Activated CD4-positive, alpha-beta T cell treated with anti-CD3 and anti-CD28 coated beads, Interleukin-2, amount 50 U/mL, for 24 hours (primary cell): ENCODE measurements at places on chromosomes 11 and 22.

GRCh38 chr11:116510166-116510565 lies 262.6 kb downstream of the BUD13 start:
- DNase-seq = no peak

DNA sequence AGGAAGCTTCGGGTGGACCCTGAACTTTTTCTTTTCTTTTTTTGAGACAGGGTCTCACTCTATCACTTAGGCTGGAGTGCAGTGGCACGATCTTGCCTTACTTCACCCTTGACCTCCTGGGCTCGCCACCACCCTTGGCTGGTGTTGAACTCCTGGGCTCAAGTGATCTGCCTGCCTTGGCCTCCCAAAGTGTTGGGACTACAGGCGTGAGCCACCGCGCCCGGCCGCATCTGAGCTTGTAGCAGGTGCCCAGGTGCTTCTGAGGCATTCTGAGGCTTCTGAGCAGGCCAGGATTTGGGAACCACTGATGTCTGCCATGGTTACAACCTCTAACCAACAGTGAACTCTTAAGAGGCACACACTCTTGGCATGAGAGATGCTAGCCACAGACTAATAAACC lies 5.1 kb downstream of the USP35 start:
- DNase-seq = no peak

- no peak for DNase-seq
These were observed 119.7 kb downstream of the ETS1 start for GRCh38 chr11:128467610-128468041.

- no peak for DNase-seq
These were observed 395.7 kb downstream of the AASDHPPT start for GRCh38 chr11:106473089-106473722.

DNA sequence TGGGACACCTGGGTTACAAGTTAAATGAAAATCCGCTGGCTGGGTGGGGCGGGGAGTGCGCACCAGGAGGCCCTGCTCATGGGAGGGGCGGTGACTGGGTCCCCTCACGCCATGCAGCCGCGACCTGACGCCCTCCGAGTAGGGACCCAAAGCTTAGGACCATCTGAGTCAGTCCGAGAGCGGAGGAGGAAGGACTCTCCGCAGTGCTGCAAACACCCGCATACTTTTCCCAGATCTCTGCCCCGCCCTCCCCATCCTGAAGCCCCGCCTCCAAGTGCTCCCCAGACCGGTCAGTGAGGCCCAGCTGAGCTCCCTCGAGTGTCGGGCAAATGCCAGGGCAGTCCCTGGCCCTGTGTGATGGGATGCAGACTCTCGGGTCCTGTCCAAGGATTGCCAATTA lies 6.6 kb upstream of the FLI1 start:
- no peak for DNase-seq

DNA sequence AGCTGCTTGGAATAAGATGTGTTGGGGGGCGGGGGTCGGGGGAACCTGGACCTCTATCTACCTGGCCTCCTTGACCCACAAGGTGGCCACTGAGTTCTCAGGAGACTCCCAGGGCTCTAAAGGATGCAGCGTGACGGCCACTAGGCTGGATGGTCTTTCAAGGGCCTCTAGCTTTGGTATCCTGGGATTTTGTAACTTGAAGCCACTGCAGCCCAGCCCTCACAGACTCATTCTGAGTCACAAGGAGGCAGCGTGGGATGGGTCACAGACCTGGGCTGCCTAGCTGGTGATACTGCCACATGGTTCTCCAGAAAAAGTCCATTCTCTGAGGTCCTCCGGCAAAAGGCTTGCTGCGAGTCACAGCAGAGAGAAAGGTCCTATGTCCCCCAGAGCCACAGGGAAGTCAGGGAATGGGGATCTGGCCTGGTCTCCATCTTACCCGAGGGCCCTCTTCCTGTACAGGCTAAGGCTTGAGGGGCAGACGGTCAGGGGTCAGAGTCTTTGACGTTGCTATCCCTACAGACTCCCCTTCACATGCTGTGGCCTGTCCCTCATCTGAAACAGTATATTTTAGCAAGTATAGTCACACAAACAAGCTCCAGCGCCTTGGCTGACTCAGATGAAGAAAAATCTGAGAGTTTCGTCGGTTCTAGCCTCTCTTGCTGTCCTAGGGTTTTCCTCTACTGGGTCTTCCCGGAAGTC lies 52.4 kb downstream of the KCNC1 start:
- no peak for DNase-seq

DNA sequence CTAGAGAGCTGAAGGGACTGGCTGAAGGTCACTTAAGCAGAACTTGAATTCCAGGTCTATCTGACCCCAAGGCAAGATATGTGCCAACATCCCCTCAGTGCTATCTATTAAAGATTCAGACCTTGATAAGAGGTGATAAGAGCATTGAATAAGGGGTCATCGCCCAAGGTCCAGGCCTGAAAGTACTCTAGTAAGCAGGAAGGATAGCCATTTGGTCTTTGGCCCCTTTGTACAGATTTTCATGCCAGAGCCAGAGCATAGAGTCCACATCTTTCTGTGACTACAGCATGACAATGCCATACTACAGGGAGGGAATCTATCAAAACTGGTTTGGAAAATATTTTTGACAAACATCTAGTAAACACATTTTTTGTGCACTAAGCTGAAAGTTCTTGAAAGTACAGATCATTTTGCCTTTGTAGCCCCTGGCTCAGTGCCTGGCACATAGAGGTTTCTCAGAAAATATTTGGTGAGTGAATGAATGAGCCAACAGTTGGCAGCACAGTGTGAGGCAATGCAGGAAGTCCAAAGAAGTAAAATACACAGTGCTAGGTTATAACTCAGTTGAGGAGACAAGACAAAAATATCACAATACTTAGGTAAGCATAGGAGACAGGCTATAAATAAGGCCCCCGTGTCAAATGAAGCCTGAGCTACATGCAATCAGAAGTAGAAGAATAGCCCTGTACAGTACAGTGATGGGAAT lies 15.1 kb upstream of the RRAS2 start:
- no peak for DNase-seq

- no peak for DNase-seq
These were observed 88.4 kb upstream of the RTL6 start for GRCh38 chr22:44586351-44586990.

DNA sequence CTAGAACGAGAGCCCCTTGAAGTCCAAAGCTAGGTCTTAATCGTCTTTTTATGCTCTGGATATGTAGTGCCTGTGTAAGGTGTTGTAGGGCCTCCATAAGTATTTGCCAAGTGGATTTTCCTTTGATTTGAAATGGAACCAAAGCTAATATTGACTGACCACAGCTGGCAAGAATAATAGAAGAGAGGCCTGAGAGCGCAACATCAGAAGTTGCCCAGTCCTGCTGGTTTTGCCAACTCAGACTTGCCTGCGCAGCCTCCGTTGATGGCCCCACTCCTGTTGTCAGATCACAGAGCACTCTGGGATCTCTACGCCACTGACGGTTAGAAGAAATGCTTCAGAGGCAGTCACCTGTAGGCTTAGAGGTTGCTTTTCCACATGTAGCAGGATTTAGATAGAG lies 251.2 kb downstream of the TENM4 start:
- no peak for DNase-seq

DNA sequence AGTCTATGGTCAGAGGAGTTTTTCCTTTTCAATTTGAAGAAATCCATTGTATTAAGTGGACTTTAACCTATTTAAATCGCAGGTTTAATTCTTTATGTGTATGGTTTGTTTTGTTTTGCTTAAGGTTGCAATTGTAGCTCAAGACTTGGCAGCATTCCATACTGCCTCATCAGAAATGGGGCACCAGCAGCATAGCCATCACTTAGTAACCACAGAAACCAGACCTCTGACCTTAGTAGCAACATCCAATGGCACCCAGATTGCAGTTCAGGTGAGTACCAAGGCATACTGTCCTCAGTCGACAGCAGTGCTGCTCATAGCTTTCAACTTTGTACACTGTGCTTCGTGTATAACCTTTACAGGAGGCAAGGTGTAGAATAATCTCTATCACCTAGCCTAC lies 48.4 kb upstream of the WEE1 start:
- no peak for DNase-seq

DNA sequence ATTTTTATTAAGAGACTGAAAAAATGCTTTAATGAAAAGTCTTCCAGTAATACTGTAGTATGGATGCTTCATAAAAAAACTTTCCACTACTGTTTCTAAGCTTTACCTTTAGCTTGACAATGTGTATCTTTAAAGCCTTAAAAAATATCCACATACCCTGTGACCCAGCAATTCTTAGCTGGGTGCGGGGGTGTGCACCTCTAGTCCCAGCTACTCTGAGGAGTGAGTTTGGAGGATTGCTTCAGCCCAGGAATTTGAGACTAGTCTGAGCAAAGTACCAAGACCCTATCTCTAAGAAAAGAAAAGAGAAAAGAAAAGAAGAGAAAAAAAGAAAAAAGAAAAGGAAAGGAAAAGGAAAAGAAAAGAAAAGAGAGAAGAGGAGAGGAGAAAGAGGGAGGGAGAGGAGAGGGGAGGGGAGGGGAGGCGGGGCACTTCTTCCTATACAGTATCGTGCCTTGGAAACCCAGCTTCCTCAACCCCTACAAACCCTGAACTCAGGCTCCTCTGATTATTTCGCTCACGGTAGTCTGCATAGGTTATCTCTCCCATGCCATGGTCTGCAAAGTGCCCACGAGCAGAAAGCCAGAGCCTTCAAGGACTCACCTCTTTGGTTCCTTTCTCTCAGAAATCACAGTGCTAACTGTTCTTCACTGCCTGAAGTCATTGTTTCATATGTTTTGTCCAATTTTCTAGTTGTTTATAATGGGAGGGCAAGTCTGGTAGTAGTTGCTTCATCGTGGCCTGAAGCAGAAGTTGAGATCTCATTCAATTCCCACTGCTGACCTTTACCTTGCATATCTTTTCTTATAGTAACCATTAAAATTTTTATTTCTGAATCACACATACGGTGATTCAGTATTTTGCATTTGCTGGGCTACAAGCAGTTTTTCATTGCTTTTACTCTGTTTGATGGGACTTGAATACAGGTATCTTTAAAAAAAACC lies 82.2 kb downstream of the FAM83F start:
- DNase-seq = no peak

DNA sequence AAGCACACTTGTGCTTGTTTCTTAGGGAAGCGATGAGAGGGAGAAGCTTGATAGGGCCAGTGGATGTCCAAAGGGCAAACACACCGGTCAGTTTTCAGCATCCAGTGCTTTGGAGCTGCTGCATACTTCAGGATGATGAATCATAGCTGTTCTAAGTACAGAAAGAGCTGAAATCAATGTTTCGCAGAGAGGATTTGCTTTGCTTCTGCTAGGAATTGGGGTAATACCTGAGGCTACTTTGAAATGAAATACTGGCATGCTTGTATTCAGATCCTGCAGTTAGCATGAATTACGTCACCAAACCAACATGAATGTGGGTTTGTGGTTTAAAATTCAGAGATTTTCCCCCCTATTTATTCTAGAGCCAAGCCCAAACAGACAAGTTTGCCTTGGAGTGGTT lies 41.7 kb upstream of the SC5D start:
- DNase-seq = no peak

GRCh38 chr11:104984808-104985207 lies 16.4 kb upstream of the CASP4 start:
- no peak for DNase-seq

DNA sequence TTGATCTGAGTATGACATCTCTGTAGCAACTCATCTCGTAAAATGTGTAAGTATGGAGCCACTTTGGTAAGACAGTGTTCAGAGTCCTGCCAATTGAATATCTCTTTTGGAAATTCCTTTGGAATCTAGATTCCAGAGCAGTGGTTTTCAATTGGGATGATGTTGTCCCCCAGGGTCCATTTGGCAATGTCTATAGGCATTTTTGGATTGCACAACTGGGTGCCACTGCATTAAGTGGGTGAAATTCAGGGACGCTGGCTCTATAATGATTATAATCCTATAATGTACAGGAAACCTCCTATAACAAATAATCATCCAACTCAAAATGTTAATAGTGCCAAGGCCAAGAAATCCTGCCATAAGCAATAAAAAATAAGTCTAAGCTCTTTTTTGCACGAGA lies 404.8 kb upstream of the RAG2 start:
- DNase-seq = no peak

GRCh38 chr11:6745465-6746015 lies 26.2 kb downstream of the OR2AG2 start:
- DNase-seq = no peak

DNA sequence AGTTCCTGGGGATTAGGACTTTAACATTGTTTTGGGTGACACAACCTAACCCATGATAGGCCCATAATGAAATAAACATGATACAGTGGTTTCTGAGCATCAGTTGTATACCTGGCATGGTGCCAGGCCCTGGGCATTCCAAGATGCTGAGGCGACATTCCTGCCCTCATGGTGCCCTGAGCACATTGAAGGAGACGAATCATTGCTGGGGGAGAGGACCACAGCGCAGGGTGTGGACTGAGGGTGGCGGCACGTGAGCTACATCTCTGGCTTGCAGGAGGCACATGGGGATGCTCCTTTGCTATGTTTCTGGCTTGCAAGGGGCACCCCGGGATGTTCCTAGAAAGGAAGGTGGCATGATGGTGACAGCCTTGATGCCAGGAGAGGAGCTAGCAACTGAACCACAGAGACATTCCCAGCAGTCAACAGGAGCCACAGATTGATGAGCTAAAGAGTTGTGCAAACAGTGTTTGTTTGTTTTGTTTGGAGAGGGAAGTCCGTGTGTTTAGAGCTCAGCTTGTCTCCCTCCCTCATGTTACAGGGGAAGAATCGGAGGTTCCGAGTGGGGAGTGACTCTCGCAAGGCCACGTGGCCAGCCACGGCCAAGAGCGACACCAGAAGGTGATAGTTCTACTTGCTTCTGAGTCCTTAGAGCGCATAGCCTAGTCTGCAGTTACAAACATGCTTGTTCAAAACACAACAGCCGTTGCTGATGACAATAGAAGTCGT lies 106.4 kb downstream of the MIAT start:
- DNase-seq = no peak

GRCh38 chr11:2536440-2536989 lies 91.7 kb downstream of the KCNQ1 start:
- no peak for DNase-seq

DNA sequence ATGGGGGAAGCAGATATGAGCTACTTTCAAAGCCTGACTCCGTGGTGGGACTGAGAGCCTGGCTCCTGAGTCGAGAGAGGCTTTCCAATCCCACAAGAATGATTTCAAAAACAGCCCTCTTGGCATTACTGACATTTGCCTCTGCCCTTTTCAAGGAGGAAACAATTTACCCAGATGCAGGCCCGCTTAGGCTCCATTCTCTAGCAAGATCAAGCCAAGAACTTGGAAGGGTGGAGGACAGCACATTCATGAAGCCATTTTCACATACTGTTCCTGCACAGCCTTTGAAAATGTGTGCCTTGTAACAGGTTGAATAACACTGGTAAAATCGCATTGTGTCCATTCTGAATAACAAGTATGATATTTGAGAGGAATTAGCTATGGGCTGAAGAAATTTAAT lies 58.2 kb upstream of the EED start:
- no peak for DNase-seq
